ENCODE measurements at places on chromosomes 4 and X.

DNA sequence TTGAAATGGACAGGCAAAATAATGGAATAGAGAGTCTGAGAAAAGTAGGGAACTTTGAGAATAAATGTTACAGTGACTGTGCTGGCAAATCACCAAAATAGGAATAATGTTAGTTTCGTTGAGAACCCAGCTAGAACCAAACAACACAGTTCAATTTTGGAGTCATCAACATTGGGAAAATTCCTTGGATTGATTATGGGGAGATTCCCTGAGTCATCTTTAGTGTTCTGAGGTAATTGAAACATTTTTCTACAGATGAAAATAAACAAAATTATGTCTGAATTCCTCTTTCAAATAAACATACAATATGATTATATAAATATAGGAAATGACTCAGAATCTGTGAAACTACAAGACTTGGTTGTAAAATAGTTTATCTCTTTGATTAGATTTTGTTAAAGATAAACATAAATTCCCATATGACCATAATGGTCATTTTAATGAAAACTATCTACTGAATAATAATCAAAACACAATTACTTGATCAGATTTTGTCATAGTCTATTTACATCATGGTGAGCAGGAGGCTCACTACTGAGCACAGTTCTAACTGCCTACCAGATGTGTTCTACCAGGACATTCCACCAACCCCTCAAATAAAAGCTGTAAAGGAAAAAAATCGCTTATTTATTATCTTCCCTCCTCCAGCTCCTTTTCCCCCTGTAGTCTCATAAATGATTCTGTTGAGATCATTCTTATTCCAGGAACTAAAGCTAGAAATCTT, 51.4 kb upstream of the GABRA2 start:
- DNase-seq: no peak

DNA sequence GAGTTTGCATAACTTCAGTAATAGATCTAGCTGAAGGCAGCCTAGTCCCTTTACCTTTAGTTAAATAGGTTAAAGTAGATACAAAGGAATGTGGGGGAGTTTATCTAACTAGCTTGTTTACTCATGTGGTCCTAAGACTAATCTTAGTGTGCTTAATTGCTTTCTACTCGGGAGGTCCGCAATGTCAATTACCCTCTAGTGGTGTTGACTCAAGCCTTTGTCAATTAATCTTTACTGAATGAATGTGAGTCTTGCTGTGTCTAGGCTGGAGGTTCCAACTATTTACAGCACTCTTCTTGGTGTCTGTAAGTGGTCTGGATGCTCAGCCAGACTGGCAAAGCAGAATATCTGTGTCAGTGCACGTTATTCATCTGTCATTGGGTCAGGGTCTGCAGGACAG, 17.9 kb upstream of the YTHDC1 start:
- no peak for DNase-seq

DNA sequence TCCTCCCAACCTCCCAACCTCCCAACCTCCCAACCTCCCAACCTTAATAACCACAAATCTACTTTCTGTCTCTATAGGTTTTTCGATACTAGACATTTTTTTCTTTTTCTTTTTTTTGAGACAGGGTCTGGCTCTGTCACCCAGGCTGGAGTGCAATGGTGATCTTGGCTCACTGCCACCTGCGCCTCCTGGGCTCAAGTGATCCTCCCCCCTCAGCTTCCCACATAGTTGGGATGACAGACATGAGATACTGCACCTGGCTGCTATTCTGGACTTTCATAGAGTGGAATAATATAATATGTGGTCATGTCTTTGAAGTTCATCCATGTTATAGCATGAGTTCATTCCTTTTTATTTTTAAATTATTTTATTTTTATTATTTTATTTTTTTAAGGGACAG, 39.5 kb upstream of the ZFX start:
- DNase-seq: no peak

DNA sequence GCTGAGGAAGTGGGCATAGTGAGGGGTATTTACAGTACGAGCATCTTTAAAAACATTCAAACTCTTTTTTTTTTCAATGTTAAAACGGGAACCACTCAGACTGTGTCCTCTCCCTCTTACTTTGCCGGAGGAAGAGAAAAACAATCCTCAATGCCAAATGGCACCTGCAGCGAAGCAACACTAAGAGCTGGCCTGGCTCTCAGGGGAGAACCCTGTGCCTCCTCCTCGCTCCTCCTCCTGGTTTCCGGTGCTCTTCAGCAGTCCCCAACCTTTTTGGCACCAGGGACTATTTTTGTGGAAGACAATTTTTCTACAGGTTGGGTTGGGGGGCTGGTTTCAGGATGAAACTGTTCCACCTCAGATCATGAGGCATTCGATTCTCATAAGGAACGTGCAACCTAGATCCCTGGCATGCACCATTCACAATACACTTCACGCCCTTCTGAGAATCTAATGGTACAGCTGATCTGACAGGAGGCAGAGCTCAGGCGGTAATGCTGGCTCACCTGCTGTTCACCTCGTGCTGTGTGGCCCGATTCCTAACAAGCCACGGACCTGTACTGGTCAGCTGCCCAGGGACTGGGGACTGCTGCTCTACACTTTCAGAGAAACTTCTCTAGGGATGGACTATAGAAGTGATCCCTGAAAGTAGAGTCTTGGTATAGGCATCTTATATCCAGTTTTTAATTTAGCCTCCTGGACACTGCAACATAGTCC, 404.1 kb downstream of the RAPGEF2 start:
- DNase-seq: no peak

GRCh38 chrX:45598861-45599260, 398.2 kb upstream of the DIPK2B start:
- no peak for DNase-seq

- no peak for DNase-seq
Measured at GRCh38 chr4:27154706-27155105, 294.1 kb downstream of the STIM2 start.

DNA sequence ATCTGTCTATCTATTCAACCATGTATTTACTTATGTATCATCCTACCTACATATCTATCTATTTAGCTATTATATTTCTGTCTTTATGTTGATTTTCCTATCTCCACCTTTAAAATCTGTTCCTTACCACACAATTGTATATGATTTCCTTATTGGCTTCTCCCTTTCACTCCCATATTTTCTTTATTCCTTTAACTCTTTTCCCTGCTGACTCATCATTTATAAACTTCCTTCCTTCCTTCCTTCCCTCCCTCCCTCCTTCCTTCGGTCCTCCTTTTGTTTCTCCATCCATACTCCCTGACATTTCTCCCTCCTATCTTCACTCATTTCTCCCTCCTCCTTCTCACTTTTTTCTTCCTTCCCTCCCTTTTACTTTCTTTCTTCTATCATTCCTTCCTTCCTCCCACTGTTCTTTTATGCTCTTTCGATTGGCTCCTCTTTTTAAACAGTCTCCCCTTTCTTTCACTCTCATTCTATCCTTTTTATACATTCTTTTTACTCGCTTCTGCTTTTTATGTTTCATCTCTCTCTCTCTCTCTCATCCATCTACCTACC, 100.3 kb downstream of the RBMX2 start:
- no peak for DNase-seq

GRCh38 chr4:10024303-10024702, 3.0 kb upstream of the SLC2A9 start:
- no peak for DNase-seq

GRCh38 chrX:72031634-72032033, 100.1 kb downstream of the RTL5 start:
- no peak for DNase-seq

DNA sequence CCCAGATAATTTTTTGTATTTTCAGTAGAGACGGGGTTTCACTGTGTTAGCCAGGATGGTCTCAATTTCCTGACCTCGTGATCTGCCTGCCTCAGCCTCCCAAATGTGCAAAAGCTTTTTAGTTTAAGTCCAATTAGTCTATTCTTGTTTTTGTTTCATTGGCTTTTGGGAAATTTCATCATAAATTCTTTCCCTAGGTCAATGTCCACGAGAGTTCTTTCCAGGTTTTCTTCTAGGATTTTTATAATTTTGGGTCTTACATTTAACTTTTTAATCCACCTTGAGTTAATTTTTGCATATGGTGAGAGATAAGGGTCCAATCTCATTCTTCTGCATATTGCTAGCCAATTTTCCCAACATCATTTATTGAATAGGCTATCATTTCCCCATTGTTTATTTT, 36.3 kb upstream of the PDLIM5 start:
- no peak for DNase-seq

DNA sequence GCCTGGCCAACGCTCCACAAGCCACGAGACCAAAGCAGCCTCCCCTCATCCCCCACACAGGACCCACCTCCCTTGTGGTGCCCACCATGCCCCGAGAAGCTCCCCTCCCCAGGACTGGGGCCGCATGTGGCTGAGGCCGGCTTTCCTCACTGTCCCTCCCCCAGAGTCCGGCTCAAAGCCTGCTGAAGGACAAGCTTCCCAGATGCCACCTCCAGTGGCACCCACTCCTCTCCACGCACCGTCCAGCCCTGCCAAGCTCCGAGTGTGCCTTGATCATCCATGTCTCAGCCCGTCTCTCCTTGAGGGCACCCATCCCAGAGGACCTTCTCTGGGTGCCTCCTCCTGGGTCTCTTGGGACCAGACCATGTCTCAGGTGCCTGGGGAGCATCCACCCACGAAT, 58.8 kb upstream of the MXD4 start:
- DNase-seq: no peak

DNA sequence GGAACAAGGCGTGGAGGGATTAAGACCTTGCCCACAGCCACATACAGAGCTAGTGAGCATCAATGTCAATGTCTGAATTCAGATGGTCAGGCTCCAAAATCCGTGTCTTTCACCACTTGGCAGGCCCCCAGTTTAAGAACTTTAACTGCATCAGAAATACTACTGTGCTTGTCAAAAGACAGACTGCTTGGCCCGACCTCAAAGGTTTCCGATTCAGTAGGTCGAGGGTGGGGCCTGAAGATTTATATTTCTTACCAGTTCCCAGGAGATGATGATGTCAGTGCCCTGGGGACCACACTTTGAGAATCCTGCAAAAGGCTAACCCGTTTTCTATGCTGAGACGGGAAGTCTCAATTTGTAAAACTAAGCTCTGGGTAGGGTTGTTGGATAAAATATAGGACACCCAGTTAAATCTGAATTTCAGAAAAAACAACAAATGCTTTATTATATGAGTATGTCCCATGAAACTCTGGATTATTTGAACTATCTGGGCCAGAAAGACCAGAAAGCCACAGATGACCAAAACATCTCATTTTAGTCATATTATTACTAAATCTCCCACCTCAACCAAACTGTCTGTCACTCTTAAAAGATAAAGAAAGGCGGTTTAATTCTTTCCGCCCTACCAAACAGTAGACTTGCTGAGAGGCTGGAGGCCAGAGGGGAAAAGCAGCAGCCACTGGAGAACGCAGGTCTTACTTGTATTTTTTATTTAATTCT, 42.7 kb downstream of the GATB start:
- no peak for DNase-seq

- DNase-seq: no peak
Measured at GRCh38 chr4:2837904-2838496, 5.6 kb upstream of the ADD1 start.

DNA sequence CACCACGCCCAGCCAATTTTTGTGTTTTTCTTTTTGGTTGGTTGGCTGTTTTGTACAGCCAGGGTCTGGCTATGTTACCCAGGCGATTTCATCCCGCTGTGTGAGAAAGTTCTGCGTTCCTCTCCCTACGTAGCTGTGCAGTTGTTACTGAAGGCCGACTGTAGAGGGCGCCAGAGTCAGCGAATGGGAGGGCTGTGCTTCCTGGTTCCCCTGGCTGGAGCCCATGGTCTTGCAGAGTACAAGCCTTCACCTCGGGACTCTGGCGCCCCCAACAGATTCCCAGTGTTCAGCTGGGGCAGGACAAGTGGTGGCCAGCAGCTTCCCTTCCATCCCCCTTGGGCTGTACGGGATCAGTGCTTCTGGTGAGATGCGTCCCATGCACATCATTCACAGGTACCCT, 5.6 kb upstream of the CT45A1 start:
- DNase-seq: no peak

GRCh38 chr4:35757836-35758235, 486.5 kb downstream of the ARAP2 start:
- DNase-seq: no peak

DNA sequence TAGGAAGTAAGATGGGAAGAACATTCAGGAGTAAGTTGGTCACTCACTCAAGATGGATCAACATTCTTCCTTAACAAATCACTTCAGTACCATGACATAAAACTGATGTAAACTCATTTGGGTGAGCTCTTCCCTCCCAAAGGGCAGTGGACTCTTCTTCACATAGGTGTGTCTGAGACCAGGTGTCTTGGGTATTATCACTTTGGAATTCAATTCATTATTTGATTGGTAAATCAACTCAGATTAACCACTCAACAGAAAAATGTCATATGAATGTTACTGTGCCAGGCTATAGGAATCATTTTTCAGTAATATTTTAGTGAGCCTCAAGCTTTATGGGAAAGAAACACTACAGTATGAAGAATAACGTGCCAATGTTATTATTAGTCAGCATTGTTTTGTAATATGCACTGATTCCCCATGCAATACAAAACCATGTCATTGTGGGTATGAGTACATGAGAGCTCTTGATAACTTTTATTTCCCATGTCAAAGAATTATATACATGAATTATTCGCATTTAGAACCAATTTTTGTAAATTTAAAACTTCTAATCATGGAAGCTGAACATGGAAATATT, 58.6 kb upstream of the ETNPPL start:
- no peak for DNase-seq
